ENCODE measurements at places on chromosomes 1 and 21. TPM values are rescaled to one million over a fixed set of nuclear protein-coding genes. Genes with fewer than 3 reads are reported as not detected.

GRCh38 chr1:200453553-200453905, 43.7 kb upstream of the ZNF281 start:
- DNase-seq, result no peak

- no peak for DNase-seq
These were observed 62.1 kb downstream of the FAAP20 start for GRCh38 chr1:2132222-2133038.

DNA sequence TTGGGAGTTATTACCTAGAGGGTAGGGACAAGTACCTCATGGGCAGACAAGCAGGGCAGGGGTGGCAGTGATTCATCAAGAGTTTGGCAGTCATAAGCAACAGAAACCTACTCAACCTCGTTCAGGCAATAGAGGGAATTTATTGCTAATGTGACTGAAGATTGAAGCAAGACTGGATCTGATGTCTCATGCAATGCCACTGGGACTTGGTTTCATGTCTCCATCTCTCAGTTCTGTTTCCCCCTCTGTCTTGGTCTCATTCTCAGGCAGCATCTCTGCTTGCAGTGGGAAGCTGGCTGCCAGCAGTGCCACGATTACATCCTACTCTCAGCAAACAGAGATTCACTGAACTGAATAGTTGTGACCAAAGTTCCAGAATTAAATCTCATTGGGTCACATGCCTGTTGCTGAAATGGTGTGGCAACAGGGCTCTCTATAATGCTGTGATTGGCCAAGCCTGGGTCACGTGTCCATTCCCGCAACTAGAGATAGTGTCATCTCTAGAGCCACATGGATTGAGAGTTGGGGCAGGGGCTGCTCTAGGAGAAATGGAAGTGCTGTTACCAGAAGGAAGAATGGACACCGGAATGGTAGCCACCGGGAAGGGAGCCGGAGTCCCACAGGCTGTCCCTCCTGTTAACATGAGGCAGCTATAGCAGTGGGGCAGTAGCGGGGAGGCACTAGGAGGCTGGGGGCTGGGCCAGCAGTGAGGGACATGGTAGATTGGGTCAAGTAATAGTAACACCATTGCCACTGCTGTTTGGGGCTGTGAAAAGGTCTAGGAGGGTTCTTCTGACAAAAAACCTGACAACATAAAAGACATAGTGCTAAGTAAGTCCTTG, 3.9 kb upstream of the CDC42 start:
- DNase-seq, result no peak

- DNase-seq, result no peak
These were observed 39.8 kb upstream of the CFAP126 start for GRCh38 chr1:161407451-161407985.

GRCh38 chr1:59013276-59013927, 229.6 kb upstream of the JUN start:
- no peak for DNase-seq

Gene FCMR
- 9.5 TPM for total RNA-seq
